ENCODE measurements at places on chromosomes 2 and 18. TPM values are rescaled to one million over a fixed set of nuclear protein-coding genes. Genes with fewer than 3 reads are reported as not detected.

CTAGE1 gene
- polyA plus RNA-seq, result not detected

KIF1A gene
- polyA plus RNA-seq, result 0.20 TPM

KCNK3 gene
- not detected for polyA plus RNA-seq

SPC25 gene
- polyA plus RNA-seq, result 56.8 TPM

SCYGR4 gene
- polyA plus RNA-seq, result not detected

XPO1 gene
- 132 TPM for polyA plus RNA-seq

KYNU gene
- 31.2 TPM for polyA plus RNA-seq

SULT1C4 gene
- not detected for polyA plus RNA-seq

NT5C1B gene
- polyA plus RNA-seq, result 0.44 TPM

OTOS gene
- not detected for polyA plus RNA-seq

SP5 gene
- not detected for polyA plus RNA-seq

VWA3B gene
- polyA plus RNA-seq, result 0.24 TPM

KLHL30 gene
- not detected for polyA plus RNA-seq

DLX2 gene
- polyA plus RNA-seq, result not detected

SIX3 gene
- polyA plus RNA-seq, result 0.07 TPM

MOCOS gene
- polyA plus RNA-seq, result 0.38 TPM

C2orf80 gene
- polyA plus RNA-seq, result not detected

SPOPL gene
- 2.5 TPM for polyA plus RNA-seq

SERPINB7 gene
- not detected for polyA plus RNA-seq

Data from GM12878 (cell line).